ENCODE measurements at places on chromosomes 16 and 17. TPM values are rescaled to one million over a fixed set of nuclear protein-coding genes. Genes with fewer than 3 reads are reported as not detected.

Gene GRIN2C
- total RNA-seq: 0.19 TPM

Gene HSPB9
- total RNA-seq: not detected

GRCh38 chr16:22257440-22257839, 39.8 kb upstream of the POLR3E start:
- no peak overlapping the region for H3K27ac ChIP-seq
- DNase-seq: no peak
- H3K36me3 ChIP-seq: peaks cover 100% of the 10 kb centered on the region
- no peaks in the 10 kb centered on the region for H3K27me3 ChIP-seq
- H3K4me1 ChIP-seq: no peaks in the 10 kb centered on the region

DNA sequence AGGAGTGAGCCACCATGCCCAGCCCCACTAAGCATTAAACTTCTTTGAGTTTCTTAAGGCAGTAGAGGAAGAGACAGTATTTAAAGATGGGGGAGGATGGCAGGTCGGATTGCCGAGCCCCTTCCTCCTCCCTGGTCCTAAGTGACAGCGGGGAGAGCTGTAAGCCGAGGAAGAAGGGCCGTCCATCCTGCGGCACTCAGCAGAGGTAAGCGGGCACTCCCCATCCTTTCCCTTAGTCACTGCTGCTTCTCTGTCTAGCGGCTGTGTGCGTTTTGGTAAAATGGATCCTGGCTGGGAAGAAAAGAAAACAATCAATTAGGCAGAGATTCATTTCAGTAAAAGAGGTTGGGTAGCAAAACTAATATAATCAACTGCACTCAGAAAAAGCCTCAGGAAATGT, 13.9 kb downstream of the DNAAF1 start:
- no peaks in the 10 kb centered on the region for H3K27me3 ChIP-seq
- no peaks in the 10 kb centered on the region for H3K36me3 ChIP-seq
- no peak for DNase-seq
- H3K4me3 ChIP-seq: no peak overlapping the region
- no peak overlapping the region for H3K27ac ChIP-seq

Gene NPW
- total RNA-seq: 0.48 TPM

GRCh38 chr17:373613-374230, 21.1 kb upstream of the RPH3AL start:
- H3K4me1 ChIP-seq: no peaks in the 10 kb centered on the region
- H3K27ac ChIP-seq: no peak overlapping the region
- no peak for DNase-seq
- H3K4me3 ChIP-seq: no peak overlapping the region
- no peaks in the 10 kb centered on the region for H3K27me3 ChIP-seq
- H3K36me3 ChIP-seq: no peaks in the 10 kb centered on the region

DNA sequence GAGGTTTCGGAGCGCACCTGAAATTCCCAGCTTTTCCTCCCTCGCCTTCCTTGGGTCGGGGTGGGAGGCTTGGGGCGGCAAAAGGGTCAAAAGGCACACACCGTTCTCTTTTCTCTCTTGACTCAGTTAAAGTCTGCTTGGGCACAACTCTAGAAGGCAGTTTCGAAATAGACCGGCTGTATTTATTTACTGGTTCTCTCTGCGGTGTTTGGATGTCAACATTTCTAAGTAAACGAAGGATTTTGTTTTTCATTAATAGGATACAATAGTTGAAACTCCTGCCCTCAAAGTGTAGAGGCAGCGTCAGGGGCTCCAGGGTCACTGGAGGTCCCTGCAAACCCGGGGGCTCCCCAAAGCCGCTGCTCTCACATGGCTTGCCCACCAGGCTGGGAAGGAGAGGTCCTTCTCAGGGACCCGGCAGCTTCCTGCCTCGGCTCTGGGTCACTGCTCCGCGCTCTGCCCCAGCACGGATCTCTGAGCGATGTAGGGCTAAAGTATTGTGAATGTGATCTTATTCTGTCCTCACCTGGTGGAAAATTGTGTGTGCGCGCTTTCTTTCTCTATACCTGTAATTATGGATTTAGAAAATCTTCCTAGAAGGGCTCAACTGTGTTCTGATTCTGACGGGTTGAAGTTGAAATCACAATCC, 952 bp downstream of the BMERB1 start:
- H3K27me3 ChIP-seq: peaks cover 34% of the 10 kb centered on the region
- peak overlapping the region; percentile 89 for H3K27ac ChIP-seq
- no peak for DNase-seq

Data from esophagus squamous epithelium (tissue), 5 donors.